Kasumi-1 (cell line): ENCODE measurements at places on chromosomes 2 and 18.

DNA sequence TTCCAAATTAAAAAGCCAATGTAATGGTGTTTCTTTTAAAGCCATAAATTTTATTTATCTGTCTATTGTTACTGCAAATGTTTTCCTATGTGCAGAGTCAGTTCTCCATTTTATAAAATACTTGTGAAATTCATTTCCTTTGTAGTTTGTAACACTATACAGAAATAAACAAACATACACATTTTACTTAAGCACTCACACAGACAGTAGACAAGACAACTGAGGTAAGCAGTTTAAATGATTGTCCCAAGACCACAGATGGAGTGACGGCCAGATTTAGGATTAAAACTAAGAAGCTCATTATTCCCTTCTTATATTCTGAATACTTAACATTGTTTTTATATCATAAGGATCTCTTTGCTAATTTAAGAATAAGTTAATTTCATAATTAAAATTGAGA lies 100.9 kb downstream of the BAZ2B start:
- no peak for DNase-seq

- DNase-seq, result no peak
These were observed 33.5 kb downstream of the GRHL1 start for GRCh38 chr2:9984871-9985480.

DNA sequence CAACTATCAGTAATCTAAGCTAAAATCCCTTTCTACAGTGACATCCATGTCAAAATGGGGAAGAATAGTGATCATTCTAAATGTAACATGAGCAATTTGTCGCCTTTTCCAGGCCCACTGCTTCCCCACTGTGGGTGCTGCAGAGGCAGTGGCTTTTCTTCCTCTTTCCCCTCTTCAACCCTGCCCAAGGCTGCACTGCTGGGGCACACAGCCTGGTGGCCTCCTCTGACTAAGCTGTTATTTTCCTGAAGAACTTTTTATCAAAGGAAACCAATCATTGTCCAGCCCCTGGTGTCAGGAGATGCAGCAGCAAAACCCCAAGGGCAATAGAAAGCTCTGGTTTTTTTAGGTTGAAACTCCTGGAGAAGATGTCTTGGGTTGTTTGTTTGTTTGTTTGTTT lies 117.6 kb upstream of the KLF7 start:
- peak; percentile 41 for DNase-seq

GRCh38 chr2:136030406-136030805 lies 45.0 kb upstream of the DARS1 start:
- DNase-seq, result no peak

GRCh38 chr2:222677981-222678380 lies 6.5 kb downstream of the MOGAT1 start:
- DNase-seq, result no peak

- peak; percentile 34 for DNase-seq
These were observed 1516.1 kb downstream of the RPIA start for GRCh38 chr2:90207454-90208058.

DNA sequence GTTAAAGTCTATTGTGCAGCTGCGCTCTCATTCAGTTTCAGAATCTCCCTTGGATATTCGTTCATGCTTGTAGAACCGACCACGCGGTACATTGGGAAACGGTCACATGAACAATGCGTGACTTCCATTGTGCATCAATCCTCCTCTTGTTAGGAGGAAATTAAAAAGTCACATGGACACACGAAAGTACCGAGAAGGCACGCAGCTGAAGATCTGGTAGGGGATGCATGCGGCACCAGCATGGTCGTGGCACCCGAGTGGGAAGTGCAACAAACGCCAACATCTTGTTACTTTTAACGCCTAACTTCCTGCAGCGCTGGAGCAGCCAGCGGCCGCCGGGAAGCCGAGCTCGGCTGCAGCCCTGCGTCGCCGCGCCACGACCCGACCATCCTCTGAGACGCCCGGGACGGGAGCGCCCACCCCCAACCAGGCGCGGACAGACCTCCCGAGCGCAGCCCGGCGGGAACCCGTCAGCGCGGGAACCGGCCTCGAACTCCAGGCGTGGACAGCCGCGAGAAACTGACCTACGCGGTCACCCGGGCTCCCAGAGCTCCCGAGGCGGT lies 412 bp downstream of the OSBPL1A start:
- peak; percentile 59 for DNase-seq

GRCh38 chr2:30257266-30258214 lies 26.2 kb downstream of the LBH start:
- no peak for DNase-seq

DNA sequence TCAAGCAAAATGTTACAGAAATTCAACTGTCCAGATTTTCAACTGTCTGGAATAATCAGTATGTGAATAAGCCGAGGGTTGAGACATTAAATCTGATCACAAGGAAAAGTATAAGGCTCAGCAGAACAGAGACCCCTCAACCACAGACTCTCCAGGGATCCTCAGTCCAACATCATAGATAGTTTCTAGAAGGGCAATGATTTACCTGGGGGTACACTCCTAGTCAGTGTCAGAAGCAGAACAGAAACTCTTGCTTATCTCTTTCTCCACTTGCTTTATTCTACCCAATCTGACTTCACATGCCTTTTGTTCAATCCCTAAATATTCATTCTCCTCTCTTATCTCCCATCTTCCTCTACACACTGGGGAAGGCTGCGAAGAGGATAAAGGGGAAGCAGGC lies 36.4 kb downstream of the ICOS start:
- no peak for DNase-seq

DNA sequence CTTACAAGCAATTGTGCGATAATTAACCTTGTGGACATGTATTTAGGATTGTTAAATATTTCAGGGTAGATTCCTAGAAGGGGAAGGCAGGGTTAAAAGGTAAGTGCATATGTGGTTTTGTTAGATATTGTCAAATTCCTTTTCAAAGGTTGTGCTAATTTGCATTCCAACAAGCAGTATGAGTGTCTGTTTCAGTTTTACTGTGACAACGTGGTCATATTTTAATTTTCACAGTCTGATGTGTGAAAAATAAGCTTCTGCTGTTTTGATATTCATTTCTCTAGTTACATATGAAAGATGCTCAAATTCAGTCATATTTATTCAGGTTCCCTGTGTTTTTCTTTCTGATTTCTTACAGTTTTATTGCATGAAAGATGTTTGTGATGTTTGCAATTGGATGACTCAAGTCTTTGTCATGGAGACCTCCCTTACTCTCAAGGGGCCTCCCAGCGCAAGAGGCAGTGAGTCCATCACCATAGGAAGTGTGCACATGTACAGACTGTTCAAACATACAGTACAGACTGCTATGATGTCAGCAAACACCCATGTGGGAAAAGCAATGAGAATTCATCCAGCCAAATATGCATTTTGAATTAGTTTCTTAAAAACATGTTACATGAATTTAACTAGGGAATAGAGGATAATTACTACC lies 310.8 kb downstream of the GALR1 start:
- DNase-seq, result no peak

GRCh38 chr18:34131006-34131405 lies 93.7 kb downstream of the NOL4 start:
- DNase-seq, result no peak

- no peak for DNase-seq
These were observed 218.2 kb downstream of the TTC32 start for GRCh38 chr2:19683556-19683955.

DNA sequence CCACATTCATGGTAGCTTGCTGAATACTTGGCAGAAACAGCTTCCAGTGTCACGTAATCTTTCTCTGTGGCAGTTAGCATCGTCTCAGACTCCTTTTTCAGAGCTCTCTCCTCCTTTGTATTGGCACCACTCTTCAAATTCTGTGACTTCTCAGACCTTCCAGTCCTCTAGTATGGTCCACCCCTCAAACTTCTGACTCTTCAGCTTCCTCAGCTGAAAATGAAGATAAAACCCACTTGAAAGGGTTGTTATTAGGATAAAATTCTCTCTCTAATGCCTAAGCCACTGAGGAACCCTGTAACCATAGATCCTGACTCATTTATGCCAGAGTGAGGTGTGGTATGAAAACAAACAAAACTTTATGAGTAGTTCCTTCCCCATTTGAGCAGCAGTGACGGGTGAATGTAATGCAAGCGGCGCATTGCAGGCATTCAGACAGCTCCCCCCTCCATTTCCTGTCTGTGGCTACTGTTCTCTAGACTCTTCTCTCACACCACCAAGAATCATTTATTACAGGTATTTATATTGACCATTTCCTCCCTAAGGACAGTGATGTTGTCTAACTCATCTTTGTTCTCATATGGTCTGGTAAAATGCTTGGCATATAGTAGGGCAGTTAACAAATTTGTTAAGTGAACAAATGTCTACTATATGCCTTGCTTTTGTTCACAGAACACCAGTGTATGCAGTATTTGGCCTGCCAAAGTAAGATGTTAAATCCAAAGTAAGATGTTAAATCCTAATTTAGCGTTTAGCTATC lies 35.3 kb downstream of the GALNT1 start:
- DNase-seq, result peak; percentile 96

- no peak for DNase-seq
These were observed 14.0 kb upstream of the HRH4 start for GRCh38 chr18:24446453-24446852.

DNA sequence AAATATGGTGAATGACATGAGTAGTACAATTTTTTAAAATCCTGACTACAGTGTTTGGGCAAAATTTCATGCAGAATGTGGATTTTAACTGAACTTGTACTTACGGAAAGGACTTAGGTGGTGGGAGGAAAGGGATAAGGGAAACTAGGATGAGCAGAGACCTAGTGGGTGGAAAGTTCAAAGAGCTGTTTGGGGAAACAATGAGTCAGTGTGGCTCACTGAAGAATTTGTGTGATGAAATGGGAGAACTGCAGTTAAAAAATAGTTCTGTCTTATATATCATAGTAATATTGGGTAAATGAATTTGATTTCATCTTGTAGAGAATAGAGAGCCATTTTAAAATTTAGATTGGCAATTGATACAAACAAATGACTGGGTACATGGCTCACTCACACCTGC lies 220.1 kb upstream of the CTAGE1 start:
- DNase-seq, result no peak

DNA sequence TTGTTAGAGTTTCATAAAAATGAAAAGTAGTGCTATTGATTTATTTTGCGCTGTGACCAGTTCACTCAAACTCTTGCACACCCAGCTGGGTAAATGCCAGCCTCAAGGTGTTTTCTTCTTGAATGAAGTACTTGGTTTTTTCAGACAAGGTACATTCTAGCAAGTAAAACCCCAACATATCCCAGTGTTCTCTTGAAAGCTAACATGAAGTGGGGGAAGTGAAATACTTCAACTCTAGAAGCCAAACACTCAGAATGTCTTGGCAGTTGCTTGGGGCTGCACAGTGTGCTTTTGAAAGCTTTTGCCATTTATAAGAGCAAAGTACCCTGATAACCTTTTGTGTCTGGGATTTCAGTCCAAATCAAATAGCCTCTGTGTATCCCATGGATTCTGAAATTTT lies 13.4 kb downstream of the NPAS2 start:
- no peak for DNase-seq

GRCh38 chr2:157782057-157782845 lies 93.9 kb downstream of the ACVR1 start:
- peak; percentile 69 for DNase-seq

DNA sequence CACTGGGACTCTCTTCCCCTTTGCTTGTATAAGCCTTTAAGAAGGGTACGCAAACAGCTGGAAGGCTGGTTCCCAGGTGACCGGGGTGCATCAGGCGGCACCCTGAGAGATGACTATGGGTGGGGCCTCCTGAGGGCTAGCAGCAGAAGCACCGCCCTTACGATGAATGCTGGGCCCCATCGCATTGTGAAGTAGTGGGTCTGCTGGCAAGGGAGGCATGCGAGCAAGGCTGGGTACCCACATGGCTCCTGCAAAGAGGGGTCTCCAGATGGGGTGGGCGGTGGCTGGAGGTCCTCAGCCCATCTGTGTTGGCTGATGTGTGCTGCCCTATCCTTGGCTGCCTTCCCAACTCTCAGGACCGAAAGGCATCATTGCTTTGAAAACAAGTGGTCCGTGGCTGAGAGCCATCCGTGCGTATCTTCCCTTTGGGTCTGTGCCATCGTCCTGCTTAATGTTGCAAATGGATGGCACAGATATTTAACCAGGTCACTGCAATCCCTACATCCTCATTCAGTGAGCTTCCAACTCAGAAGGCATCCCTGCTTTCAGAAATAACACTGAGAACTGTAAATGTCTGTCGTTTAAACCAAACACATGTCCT lies 83.5 kb upstream of the GPC1 start:
- no peak for DNase-seq

DNA sequence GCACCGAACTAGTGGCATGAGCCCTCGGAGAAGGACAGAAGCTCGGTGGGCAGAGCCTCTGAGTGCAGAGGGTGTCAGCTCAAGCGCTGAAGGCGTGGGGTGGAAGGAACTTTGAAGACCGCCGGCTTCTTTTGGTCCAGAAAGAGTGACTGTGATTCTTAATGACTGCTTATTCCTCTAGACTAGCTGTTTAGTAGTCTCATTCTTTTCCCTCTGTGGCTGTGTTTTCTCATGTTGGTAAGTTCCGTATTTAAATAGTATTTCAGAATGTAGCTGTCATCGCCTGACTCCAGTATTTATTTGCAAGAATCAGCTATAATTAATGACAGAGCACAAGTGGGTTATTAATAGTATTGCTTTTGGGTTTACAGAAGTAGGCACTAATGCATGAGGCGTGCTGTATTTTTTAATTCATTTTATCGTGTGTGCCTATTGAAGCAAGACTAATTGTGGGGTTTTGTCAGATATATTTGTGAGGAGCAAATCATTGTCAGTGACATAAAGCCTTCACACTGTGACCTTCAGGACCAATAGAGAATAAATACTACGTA lies 80.8 kb upstream of the NFATC1 start:
- DNase-seq, result no peak

GRCh38 chr2:26401739-26402541 lies at the start of gene DRC1:
DRC1 (plus strand) TSS chr2:26401920; CDS start chr2:26401990, 70 bp downstream.
- DNase-seq, result no peak

DNA sequence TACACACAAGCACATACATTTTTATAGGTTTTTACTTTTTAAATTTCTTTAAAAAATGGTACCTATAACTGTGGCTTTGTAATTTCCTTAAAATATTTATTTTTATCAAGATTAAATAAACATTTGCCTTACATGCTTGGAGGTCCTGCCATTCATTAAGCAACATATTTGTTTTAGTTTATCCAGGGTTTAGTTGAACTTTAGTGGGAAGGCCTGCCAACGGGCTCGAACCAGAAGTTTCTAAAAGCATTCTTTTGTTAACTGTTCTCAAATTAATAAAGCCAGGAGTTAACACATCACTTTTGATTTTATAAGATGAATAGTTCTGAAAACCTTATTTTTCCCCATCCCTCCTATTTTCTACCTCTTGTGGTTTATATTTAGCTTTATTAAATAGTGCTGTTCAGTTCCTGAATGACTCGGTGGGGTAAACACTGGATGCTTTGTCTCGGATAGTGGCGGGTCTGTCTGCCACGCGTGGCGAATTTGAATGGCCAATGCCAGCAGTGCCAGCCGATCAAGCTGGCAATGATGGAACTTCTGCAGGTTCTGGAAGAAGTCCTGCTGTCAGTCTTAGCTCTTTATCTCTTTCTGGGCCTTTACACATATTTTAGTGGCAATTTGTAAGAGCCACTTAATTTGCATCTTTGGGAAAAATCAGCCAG lies 32.2 kb downstream of the SH3YL1 start:
- DNase-seq, result no peak

DNA sequence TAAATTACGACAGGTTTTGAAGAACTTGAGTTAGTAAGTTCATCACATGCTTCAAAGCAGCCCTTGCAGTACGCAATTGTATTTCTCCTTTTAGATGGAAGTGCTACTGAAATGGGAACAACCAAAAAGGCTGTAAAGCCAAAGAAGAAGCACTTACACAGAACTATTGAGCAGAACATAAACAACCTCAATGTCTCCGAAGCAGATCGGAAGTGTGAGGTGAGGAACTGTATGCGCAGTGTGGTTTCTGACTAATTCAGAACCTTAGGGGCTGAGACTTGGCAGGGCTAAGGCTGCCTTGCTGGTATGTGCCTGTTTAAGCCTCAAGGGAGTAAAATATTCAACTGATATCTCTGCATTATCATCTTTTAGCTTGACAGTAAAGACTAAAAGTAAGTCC lies 8.4 kb downstream of the NCAPH start:
- DNase-seq, result peak; percentile 71
